ENCODE measurements at places on chromosomes 7 and 10. TPM values are rescaled to one million over a fixed set of nuclear protein-coding genes. Genes with fewer than 3 reads are reported as not detected.

The GPR37 gene
- 20.4 TPM for total RNA-seq

The HOXA7 gene
- total RNA-seq: not detected

The SEMA4G gene
- total RNA-seq: 13.0 TPM

The PRF1 gene
- 0.11 TPM for total RNA-seq

The PPP1R17 gene
- 2.6 TPM for total RNA-seq

The TMEM72 gene
- total RNA-seq: not detected

The GRM3 gene
- 1.5 TPM for total RNA-seq

The WEE2 gene
- 0.04 TPM for total RNA-seq

The CD36 gene
- total RNA-seq: 1.4 TPM

The ZNF655 gene
- total RNA-seq: 40.4 TPM

The EPHB6 gene
- total RNA-seq: 13.9 TPM
